ENCODE measurements at places on chromosomes 3 and 15.

DNA sequence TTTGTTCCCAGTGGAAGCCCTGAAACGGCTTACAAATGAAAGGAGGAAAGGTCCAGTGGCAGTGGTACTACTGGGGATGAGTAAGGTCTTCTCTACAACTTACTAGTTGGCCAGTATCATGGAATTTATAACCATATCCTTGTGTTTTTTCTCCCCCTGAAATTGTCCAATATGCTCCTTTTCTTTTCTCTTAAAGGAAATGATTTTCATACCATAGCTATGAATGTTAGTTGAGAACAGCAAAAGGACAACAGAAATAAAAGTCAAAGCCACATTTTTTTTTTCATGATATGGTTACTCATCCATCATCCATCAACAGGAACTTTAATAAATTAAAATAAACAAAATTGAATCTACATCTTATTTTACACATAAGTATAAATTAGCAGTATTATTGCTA, 450.4 kb downstream of the MFSD1 start:
- no peak for DNase-seq

DNA sequence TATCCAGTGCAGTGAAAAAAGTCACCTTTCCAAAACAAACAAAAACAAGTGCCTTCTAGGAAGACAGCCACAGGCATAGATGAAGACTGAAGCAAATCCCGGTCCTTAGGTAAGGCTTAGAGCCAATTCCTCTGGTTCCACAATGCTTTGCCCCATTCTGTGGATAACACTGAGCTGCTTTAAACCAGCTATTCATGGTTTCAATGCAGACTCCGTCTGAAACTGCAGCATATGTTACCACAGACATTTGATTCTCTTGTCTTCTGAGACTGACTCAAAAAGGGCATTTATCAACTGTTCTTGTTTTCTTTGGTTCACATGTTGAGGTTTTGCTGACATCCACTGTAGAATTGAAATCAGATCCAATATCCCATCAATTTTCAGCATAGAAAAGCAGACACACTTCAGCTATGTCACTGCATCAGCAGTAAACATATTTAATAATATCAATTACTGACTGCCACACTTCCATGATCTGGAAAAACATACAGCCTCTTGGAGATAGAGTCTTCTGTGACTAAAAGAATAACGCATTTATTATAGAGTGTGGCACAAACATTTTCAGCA, 659.3 kb downstream of the ROBO2 start:
- no peak for DNase-seq

GRCh38 chr3:14000556-14000955, 120.7 kb upstream of the WNT7A start:
- DNase-seq, result no peak

DNA sequence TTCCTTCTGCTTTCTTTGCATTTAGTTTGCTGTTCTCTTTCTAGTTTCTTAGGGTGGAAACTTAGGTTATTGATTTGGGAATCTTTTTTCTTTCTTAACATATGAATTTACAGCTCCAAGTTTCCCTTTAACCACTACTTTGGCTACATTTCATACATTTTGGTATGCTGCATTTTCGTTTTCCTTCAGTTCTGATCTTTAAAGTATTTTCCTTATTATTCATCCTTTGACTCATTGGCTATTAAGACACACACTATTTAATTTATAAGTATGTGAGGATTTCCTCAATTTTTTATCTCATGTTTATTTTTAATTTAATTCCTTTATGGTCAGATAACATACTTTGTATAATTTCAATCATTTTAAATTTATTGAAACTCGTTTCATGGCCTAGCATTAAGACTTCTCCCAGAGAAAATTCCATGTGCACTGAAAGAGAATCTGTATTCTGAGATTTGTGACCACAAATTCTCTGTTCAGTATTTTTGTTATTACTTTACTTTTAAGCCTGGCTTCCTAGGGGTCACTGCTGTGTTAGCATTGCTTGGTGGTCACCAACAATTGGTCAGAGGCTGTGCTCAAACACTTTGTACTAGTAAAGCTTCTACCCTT, 87.7 kb downstream of the CFAP20DC start:
- no peak for DNase-seq

- no peak for DNase-seq
Measured at GRCh38 chr15:45393851-45394250, 15.5 kb upstream of the GATM start.

DNA sequence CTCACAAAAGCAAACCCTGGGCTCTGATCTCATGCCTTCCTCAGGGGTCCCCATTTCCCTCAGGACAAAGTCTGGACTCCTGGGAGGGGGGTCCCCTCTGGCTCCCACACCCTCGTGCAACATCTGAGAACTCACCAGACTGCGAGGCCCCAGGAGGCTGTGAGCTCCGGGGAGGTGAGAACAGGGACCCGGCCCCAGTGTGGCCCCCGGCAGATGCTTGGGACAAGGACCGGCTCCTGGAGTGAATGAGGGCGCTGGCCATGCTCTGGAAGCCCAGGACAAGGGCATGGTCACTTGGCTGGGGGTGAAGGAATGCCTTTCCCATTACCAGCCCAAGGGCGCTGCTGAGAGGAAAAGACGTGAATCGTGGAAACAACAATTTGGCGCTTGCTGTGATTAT, 48.0 kb downstream of the LINGO1 start:
- DNase-seq, result no peak

GRCh38 chr15:66226736-66227135, 26.8 kb downstream of the MEGF11 start:
- DNase-seq, result no peak

GRCh38 chr3:131903988-131904415, 130.8 kb downstream of the CPNE4 start:
- no peak for DNase-seq

GRCh38 chr3:148381051-148381450, 316.7 kb upstream of the AGTR1 start:
- DNase-seq, result no peak
